ENCODE measurements at places on chromosomes 5 and 9.

DNA sequence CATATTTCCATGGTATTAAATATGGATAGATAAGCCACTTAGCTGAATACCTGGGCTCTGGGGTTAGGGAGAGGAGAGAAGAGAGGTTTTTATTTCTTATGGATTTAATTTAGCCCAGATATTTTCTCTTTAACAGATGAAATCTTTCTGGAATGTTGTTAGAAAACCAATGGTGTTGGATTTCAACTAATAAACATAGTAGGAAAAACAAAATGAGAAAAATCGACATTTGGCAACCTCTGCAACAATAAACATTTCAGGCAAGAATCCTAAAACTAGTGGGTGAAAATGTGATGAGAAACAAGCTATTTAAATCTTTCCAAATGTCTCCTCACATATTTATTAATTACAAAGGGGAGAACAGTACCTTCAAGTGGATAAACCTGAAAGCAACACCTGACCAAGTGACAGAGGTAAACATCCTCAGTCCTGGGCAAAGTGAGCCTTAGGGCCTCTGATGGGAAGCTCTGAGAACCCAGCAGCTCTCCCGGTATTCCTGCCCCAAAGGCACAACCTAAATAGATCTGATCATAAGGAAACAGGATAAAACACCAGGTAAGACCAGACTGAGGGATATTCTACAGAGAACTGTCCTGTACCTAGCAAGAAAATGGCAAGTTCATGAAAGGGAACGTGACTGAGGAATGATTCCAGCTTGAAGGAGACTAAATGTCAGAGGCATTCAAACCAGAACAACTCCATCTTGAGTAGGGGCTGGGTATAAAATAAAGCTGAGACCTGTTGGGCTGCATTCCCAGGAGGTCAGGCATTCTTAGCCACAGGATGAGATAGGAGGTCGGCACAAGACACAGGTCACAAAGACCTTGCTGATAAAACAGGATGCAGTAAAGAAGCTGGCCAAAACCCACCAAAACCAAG lies 163.7 kb downstream of the ESM1 start:
- DNase-seq: no peak

GRCh38 chr9:85729882-85730281 lies 11.9 kb downstream of the AGTPBP1 start:
- no peak for DNase-seq

- no peak for DNase-seq
Observed at GRCh38 chr9:121302786-121303185, 34.8 kb downstream of the GSN start.

DNA sequence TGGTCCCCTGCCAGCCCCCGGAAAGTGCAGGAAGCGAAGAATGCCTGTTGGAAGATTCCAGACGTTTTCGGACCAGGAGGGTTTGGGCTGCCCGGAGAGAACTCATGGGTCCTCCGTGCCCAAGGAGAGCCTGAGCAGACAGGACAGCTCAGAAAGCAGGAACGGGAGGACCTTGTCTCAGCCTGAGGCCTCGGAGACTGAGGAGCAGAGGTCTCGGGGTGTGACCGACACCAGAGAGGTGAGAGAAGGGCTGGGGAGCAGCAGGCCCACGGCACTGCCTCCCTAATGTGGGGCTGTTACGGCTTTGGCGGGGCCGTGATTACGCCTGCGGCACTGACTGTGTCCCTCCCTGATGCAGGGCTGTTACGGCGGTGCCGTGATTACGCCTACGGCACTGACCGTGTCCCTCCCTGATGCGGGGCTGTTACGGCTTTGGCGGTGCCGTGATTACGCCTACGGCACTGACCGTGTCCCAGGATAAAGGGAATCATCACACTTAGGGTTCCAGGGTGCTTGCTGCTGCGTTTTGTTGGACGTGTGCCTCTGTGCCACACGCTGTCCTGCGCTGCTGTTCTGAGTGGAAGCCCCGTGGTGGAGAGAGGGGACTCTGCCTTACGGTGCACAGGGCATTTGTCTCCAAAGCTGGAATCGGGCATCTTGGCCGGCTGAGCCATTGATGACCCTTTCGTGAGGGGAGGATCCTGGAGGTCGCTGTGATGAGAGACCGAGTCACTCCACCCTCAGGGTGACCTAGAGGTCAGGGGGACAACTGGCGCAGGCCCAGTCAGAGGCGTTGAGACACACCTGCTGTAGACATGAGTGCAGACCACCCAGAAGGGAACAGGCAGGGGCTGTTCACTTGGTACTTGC lies 25.7 kb downstream of the CEP72 start:
- DNase-seq: no peak

DNA sequence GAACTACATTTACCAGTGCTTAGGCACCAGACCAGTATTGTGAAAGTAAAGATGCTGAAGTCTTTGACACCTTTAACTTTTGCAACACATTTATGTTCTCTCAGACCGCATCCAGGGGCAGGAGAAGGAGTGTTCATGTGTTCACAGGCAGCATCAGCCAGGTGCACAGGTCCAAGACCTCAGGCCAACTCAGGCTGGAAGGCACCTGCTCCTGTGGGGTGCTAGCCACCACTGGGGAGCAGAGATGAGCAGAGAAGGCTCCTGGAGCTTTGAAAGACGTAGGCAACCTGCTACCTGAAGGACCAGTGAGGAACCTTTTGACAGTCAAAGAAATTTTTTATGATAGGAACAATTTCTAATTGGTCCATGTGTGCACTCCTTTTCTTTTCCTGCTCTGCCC lies 35.6 kb downstream of the DAPK1 start:
- DNase-seq: no peak

DNA sequence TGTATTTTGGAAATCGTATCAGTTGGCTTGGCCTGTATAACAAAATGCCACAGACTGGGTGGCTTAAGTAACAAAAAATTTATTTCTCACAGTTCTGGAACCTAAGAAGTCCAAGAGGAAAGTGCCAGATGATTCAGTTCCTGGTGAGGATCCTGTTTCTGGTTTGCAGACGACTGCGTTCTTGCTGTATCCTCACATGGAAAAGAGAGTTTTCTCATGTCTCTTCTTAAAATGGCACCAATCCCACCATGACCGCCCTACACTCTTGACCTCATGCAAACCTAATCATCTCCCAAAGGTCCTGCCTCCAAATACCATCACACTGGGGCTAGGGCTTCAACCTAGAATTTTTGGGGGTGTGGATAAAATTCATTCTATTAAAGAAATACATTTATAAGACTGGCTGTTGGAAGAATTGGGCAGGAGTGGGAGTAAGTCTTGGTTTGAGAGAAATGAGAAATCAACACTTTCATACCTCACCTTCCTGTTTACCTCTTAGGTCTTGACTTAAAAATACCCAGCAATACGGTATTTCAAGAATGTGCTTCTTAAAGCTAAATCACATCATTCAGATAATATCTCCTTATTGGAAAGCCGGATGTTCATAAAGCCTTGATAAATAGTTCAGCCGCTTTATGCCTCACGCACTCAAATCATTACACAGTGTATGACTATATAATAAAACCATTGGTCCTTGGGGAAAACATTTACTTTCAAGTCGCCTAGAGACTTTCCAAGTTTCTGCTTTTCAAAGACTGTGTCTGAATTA lies 28.7 kb downstream of the PTTG1 start:
- DNase-seq: no peak

DNA sequence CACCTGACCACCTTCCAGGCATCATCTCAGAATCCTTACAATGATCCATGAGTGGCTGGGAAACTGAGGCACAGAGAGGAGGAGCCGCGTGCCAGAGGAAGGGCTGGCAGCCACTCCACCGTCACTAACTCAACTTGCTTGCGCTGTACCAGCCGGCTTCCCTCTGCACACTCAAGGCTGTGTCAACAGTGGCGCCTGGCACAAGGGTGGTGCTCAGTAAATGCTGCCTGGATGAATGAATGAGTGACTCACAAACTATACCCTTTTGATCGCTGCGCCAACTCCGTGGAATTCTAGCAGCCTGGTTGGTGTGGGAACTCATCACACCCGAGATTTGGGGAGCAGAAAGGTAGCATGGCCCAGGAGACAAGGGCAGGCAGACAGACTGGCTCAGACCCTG lies 21.9 kb downstream of the PRRX2 start:
- no peak for DNase-seq

GRCh38 chr9:105299190-105299854 lies 54.9 kb downstream of the SLC44A1 start:
- DNase-seq: no peak

DNA sequence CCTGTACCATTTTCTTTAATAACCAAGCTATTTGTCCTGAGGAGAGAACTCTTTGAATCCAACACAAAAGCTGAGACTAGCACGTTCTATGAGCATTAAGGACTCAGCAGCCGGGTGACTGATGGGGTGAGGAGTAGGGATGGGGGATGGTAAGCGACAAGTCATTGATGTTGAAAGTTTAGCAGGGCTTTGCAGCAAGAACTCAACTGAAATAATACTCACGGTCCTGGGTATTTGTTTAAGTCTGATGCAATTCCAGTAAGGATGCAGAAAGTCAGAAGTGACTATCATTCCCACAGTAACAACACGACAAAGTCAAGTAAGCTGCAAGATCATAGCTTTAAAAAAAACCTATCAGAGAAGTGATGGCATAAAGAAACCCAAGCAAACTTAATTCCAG lies 131.1 kb downstream of the ACTL7B start:
- no peak for DNase-seq

GRCh38 chr5:96664669-96665068 lies 2.5 kb downstream of the CAST start:
- no peak for DNase-seq
